Kidney epithelial cell (primary cell): ENCODE measurements at places on chromosomes 7 and 10. TPM values are rescaled to one million over a fixed set of nuclear protein-coding genes. Genes with fewer than 3 reads are reported as not detected.

SPDYE5 gene
- total RNA-seq: not detected in 2 replicates

CTAGE15 gene
- total RNA-seq: not detected in 2 replicates

KLF14 gene
- total RNA-seq: 0.07 TPM in 1 of 2 replicates, not detected in the other

MNX1 gene
- total RNA-seq: 2.0 and 2.7 TPM in 2 replicates

OPN4 gene
- not detected in 2 replicates for total RNA-seq
